ENCODE measurements at places on chromosomes 4 and X.

DNA sequence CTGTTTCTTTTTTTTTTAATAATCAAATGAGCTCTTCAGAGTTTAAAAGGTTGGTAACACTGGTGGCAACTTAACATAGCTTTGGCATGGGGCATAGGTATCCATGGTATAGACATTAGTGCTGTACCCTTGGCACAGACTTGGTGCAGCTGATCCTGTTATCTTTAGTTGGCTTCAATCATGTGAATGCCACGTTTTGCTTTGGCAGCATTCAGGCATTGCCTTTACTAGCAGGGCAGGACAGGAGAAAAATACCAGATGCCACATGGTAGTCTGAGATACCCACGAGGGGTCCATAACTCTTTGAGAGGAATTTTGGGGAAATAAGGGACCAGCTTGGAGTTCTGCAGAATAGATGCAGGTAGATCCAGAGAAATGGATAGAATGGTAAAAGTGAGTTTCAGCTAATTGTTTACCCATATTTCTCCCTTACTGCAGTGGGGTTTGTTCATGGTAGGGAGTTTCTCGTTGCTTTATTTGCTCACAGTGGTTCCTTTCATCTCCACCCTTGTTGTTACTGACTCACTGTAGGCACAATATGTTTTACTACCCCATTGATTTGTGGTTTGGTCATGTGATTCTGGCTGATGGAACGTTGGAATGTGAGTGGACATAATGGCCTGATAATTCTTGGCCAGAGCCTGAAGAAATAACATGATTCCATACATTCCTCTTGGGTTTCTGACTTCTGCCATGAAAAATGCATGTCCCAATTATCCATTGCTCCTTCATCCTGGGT, 342.7 kb downstream of the GLUD2 start:
- no peak for DNase-seq

- DNase-seq, result no peak
Observed at GRCh38 chr4:154960476-154960875, 179.4 kb downstream of the RBM46 start.

DNA sequence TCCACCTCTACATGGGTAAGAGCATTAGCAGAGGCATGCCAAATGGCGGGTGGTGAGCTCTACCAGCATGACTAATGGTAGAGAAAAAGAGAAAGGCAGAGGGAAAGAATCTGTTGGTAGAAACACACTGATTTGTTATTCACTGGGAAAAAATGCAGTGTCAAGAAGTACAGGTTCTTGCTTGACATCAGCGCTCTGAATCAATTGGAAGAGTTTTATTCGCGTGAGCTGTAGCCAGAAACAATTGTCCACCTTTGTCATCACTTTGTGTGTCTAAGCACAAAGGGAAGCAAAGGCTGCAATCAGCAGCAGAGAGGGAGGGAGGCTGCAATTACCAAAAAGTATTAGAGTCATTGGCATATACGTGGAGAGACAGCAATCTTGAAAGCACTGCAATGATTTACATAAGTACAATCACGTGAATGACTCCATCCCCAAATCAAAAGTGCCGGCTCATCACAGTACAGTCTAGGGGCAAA, 67.7 kb upstream of the HS3ST1 start:
- no peak for DNase-seq

DNA sequence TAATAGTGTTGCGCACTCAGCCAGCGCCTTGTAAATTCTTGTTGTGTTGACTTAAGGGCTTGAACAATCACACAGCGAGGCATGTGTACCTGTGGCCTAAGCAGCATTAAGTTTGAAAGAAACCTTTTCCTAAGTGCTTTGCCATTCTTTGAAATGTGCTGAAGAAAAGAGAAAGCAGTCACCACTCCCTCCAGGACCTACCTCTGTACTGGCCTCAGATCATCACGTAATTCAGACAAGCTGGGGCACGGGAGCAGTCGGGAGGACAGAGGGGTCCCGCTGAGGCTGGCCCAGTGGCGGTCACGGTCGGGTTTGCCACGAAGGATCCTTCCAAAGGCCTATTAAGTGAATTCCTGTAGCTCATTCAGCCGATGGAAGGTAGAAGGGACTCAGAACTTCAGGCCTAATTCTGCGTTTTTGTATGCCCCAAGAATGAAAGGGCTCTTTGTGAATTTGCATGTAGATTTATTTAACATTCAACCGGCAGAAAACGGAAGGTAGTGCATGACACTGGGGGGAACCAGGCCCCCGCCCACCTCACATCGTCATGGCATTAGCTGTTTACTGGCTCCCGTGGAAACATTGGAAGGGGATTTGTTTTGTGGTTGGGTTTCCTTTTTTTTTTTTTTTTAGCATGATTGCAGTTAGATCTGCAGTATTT, 106.3 kb downstream of the TRAPPC11 start:
- no peak for DNase-seq

DNA sequence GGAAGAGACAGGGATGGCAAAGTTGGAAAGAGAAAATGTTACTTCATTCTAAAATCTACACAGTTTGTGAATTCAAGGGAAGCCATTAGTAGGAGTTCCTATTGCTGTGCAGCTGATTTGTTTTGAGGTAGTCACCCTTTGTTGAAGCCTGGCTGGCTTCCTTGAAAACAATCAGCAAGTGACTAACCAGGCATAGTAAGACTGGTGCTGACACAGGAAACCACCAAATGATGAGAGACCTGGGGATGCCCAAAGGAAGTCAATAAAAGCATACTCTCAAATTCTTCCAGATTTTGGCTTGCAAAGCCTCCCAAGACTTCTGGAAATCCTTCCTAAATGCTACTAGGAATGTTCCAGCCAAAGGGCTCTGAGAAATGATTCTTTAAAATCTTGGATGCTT, 23.9 kb upstream of the PRDM8 start:
- peak; percentile 70 for DNase-seq

DNA sequence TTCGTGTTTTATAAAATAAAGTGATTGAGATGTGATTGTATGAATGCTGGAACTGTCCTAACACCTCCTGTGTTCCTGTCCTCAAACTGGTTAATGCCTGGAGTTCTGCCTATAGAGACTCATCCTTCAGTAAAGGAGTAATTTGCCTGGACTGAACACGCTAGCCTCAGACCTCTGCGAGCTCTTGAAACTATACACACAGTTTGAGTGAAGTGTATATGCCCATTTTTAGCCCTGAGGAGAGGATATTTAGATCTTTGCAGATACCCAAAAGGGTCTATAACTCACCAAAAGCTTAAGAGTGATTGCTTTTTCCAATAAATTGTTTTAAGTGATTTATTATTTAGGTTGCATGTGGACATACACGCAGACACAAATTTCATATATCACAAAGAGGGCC, 29.9 kb upstream of the STIM2 start:
- no peak for DNase-seq

DNA sequence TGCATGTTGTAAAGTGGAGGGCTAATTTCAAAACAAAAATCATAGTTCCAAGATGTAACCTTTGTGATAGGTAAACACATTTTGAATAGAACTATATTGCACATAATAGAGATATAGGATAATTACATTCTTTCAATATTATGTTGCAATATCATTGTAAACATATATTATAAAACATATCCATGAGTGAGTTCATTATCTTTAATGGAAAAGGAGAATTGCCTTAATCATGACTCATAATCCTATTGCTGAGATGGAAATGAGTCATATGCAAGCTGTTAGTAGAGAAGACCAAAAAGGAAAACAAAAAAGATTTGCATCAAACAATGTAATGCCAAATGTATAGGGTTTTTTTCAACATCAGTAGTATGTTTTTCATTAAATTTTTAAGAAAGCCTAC, 73.7 kb upstream of the WDR44 start:
- no peak for DNase-seq

GRCh38 chrX:24245202-24245601, 68.7 kb downstream of the SUPT20HL2 start:
- DNase-seq, result peak; percentile 57

DNA sequence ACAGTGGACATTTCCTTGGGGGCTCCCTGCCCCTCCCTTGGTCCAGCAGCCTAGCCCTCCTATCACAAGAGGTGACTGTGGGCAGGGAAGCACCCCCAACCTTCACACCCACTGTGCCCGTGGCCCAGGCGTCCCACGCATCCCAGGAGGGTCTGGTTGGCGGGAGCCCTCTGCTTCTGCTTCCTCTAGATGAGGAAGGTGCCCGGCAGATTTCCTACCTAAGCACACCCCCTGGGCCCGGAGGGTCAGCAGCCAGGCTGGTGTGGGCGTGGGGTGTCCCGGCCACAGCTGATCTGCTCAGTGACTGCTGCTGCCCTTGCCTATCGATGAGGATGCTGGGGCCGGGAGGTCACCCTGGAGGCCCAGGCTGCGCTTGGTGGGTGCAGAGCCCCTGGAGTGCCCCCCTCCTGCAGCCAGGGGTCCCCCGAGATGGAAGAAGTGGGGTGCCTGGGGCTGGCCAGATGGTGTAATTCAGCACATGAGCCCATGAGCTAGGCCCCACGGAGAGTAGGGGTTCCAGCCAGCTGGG, 12.2 kb downstream of the SH3BP2 start:
- DNase-seq, result no peak

All from AG09309 (cell line).